Melanocyte of skin (primary cell): ENCODE measurements at places on chromosomes 7 and 10. TPM values are rescaled to one million over a fixed set of nuclear protein-coding genes. Genes with fewer than 3 reads are reported as not detected.

The GRM3 gene
- total RNA-seq: not detected in 2 replicates

The ZPBP gene
- not detected in 2 replicates for total RNA-seq

The ITGB8 gene
- total RNA-seq: 351 and 429 TPM in 2 replicates

The TNKS2 gene
- 59.6 and 66.9 TPM in 2 replicates for total RNA-seq

The SH3PXD2A gene
- total RNA-seq: 16.7 and 16.8 TPM in 2 replicates

The CFAP69 gene
- total RNA-seq: 1.4 and 1.5 TPM in 2 replicates

The ENKUR gene
- total RNA-seq: under 0.01 and 0.36 TPM in 2 replicates

The C7orf33 gene
- total RNA-seq: not detected in 2 replicates

The TFR2 gene
- 0.93 and 1.00 TPM in 2 replicates for total RNA-seq

The HTR5A gene
- under 0.01 TPM in 1 of 2 replicates, not detected in the other for total RNA-seq
